Osteoblast (primary cell): ENCODE measurements at places on chromosomes 2 and 18.

DNA sequence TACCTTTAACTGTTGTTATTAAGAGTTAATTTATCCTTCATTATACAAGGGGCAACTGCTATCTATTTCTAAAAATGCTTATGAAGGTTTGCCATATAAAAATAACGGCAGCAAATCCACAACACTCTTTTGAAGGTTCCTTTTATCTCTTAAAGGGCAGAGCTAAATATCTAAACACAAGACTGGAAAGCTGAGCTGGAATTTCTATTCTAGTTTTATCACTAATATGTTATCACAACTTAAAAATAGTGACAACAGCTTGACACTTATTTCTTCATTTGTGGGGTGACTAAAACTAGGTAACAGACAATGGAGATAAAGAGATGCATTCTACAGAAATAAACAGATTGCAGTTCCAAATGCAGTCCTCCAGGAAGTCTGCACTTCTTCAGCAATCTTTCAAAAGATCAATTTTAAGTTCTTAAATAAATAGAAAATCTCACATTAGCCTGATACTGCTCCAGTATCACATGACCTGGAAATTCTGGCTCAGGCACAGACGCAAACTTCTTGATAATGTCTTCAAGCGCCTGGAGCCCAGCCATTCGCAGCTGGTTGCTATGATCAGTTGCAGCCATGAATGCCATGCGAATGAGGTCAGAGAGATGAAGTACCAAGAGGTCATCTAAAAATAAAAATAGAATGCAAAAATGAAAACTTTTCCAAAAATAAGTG, 54.0 kb upstream of the STRN start:
- DNase-seq = peak; percentile 27

DNA sequence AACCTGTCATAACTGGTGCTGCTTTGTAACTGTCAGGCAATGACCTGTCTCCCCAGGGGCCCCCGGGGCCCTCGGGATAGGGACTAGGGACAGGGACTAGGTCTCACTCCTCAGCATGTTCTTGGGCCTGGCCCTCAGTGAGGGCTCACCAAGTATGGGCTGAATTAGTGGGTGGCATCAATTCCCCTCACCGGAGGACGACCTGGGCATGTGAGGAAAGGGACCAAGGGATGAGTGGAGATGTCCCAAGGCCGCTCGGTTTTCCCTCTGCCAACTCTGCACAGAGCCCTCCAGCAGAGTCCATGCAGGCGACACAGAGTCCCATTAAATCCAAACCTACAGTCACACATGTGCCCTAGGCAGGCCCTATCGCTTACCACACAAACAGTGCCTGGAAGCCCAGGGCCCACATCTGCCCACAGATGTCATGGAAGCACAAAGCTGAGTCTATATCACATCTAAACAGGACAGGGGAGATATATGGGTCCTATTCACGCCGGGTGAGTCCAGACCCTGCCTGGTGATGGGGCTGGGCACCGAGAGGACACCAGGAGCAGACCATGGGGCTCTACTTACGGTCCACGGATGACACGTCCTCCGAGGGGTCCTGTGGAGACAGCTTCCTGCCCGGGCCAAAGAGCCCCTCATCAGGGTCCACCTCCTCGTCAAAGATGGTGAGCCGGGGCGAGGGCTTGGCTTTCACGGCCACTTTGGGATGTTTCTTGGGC, 26.6 kb downstream of the HS1BP3 start:
- peak; percentile 70 for DNase-seq

DNA sequence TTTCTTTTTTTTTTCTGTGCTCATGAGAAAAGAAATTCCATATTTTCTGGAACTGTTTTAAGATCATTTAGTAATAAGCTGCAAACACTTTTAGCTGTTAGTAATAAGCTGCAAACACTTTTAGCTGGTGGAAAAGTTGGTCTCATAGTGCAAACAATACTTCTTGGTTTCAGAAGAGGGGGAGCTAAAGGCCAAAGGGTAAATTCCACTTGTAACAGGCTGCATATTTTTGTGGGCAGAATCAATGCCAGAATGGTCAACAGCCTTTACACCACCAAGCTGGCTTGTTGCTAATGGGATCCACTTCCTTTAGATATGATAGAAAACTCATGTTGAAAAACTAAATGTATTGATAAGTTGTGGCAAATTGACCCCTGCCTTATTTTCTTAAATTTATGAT, 356.8 kb downstream of the NR4A2 start:
- no peak for DNase-seq

- DNase-seq = peak; percentile 97
These were observed at the start of gene AP1S3 for GRCh38 chr2:223837287-223838061. TSS of gene AP1S3 (minus strand) at chr2:223837582. CDS start at chr2:223837450, 132 bp downstream.

- no peak for DNase-seq
These were observed 118.8 kb downstream of the SETBP1 start for GRCh38 chr18:44799382-44799906.

GRCh38 chr2:69411120-69411519, 24.1 kb upstream of the GFPT1 start:
- no peak for DNase-seq

DNA sequence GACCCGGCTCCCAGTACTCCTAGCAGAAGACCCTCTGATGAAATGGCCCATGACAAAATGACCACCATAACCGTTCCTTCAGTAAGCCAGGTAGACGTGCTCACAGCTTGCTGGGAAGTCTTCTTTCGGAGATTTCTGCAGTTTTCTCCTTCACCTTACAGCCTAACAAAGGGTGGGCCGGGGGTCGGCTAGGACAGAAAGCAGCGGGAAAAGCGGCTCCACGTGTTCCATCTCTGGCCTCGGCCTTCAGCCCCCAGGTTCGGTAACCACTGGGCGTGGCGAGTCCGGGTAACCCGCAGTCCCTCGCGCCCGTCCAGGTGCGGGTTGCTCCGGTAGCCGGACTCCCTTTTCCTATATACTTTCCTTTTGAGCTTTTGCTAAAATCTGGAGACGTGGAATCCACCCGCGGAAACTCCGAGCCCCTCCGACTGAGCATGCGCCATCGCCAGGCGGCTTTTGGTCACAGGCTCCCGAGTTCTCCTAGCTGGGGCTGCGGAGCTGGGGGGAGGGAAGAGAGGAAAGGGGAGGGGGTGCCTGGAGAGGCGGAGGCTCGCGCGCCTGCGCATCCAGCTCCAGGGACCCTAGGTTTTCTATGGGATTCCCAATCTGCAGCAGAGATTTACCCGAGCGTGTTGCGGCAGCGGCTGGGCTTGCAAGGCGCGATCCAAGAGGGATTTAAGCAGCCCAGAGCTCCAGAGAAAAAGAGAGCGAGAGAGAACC, at the start of gene VSNL1:
Gene VSNL1 (plus strand): TSS at position 604 of the 720 bp plus-strand sequence. CDS start 51,379 bp downstream, outside the sequence.
- DNase-seq = peak; percentile 67

DNA sequence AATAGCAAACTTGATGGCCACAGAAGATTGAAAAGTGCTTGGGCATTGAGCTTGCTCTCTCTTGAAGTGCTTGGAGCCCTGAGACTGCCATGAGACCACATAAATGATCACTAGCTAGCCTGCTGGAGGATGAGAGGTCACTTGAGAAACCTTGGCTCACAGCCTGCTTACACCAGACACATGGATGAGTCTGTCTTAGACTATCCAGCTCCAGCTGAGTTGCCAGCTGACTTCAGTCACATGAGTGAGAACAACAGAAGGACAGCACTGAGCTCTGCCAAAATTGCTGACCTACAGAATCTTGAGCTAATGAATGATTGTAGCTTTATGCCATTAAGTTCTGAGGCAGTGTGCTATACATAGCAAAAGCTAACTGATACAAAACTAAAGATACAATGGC, 18.1 kb downstream of the NABP1 start:
- peak; percentile 88 for DNase-seq

GRCh38 chr18:57428221-57429150, 6.7 kb upstream of the ONECUT2 start:
- DNase-seq = no peak

DNA sequence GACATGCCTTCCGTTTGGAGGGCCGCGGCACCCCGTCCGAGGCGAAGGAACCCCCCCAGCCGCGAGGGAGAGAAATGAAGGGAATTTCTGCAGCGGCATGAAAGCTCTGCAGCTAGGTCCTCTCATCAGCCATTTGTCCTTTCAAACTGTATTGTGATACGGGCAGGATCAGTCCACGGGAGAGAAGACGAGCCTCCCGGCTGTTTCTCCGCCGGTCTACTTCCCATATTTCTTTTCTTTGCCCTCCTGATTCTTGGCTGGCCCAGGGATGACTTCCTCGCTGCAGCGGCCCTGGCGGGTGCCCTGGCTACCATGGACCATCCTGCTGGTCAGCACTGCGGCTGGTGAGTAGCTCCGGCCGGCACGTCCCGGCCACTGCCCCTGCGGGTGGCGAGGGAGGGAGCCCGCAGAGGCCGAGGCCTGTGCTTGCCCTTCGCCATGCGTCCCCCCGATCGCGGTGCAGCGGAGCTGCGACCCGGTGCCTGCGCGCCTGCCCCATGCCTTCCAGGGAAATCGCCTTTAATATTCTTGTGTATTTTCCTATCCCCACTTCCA, 1.2 kb downstream of the BMPR2 start:
- DNase-seq = peak; percentile 81

DNA sequence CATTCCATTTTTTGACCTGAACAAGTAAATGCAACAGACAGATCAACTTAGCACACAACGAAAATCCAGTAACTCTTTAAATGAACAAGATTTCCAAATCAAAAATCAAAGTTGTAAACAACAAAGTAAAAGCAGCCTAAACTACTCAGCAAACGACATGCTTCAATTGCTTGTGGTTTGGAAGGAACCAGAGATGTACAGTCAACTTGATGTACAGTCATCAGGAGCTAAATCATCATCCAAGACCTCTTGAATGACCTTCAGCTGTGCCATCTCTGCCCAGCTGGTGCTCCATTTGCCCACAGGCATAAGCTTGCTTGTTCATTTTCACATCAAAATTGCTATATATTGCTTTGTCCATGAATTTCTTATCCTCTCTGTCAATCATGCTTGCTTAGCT, 109.8 kb downstream of the UPP2 start:
- DNase-seq = peak; percentile 26

DNA sequence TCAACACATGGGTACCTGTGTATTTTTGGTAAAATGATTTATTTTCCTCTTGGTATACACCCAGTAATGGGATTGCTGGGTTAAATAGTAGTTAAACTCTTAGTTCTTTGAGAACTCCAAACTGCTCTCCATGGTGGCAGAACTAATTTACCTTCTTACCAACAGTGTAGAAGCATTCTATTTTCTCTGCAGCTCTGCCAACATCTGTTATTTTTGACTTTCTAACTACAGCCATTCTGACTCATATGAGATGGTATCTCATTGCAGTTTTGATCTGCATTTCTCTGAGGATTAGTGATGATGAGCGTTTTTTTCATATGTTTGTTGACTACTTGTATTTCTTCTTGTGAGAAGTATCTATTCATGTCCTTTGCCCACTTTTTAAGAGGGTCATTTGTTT, 180.6 kb downstream of the FSIP2 start:
- DNase-seq = no peak

- no peak for DNase-seq
These were observed 143.7 kb downstream of the ASB1 start for GRCh38 chr2:238570391-238570790.

DNA sequence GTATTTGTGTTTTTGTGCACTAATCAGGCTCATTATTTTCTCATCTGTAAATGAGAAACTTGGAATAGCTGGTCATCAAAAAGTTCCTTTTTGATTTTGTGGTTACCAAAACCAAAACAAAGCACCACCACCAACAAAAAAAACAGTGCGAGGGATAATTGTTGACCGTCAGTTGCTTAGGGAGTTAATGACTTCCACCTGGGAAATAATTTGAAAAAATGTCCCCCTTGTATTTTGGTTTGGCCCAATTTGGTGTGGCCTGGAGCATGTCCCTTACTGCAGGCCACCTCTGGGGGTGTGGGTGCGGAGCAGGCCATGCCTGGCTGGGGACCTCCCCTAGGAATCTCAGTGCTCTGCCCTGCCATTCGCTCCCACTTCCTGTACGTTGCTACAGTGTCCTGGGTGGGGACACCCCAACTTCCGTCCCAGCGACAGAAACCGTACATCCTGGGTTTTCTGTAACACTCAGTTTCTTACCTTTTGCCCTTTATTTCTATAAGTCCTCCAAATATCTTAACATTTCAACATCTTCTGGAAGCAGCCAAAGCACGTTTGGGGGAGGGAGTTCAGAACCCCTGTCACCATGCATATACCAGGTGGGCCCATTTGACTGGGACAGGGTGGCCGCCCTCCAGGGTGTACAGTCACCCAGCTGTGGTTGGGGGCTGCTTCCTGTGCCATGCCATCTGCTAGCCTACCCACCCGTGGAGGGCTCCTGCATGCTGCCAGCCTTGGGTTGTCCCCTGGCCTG, 31.3 kb downstream of the NCK2 start:
- no peak for DNase-seq

- DNase-seq = no peak
These were observed 411.3 kb downstream of the CMPK2 start for GRCh38 chr2:6454286-6454990.

DNA sequence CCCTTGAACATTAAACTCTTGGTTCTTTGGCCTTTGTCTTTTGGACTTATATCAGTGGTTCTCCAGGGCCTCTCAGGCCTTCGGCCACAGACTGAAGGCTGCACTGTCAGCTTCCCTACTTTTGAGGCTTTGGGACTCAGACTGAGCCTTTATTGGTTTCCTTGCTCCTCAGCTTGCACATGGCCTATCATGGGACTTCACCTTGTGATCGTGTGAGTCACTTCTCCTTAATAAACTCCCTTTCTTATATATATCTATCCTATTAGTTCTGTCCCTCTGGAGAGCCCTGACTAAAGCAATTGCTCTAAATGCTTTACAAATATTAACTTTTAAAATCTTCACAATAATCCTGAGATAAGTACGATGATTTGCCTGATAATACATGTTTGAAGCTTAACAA, 353.6 kb upstream of the TRIB2 start:
- no peak for DNase-seq

GRCh38 chr18:40163254-40163653, 1791.8 kb upstream of the PIK3C3 start:
- DNase-seq = no peak

DNA sequence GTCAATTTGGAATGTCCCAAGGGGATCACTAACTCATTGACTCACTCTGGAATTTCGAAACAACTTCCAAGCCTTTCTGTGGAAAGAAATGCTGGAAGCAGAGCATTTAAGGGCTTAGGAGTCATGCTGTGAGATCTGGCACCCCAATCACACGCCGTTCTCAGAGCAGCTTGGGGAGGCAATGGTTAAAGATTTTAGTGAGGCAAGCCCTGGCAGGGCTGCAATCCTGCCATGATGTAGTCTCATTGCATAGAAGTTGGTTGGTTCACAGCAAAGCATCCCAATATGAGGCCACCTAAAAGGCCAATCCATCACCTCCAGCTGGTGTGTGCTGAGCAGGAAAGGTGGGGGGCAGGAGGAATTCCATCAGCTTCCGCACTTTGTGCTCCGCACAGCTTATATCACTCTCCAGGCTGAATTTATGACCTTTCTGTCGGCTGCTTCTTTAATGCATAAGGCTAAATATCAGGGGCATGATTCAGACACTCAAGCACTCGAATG, 1043.9 kb upstream of the POU3F3 start:
- no peak for DNase-seq

DNA sequence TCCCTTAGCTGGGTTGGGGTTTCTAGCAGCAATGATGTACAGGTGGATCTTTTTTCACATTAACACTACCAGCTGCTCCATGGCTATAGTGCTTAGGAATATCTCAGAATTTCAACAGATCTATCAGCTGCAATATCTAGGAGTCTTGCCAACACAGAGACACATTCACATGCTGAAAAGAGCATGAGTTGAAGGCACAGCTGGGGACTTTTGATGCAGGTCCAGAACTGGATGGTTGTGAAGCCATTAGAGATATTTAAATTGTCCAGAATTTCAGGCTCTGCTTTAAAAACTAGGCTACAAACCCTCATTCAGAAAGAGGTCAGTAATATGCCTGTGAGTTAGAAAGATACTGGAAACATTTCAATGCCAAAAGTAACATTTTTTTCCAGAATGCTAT, 122.2 kb upstream of the CCDC195 start:
- DNase-seq = peak; percentile 68
